CD4-positive, alpha-beta memory T cell (primary cell): ENCODE measurements at places on chromosomes 12 and 14.

DNA sequence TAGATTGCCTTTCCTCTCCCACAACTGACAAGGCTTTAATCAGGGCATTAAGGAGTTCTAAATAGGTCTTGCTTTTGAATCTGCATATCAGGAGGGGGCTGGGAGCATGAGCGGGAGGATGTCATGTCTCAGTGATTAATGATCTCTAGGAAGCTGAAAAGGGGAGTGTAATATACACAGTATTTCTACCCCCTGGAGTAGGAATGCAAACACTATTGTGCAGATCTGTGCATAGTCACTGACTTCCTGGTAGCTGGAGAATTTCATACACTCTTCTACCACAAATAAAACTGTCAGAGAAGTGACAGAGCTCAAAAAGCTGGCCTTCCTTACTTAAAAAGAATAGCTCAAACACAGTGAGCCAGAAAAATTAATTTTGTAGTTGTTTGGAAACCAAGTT lies 65.8 kb downstream of the RIC8B start:
- no peak overlapping the region for H3K4me3 ChIP-seq
- H3K4me1 ChIP-seq, result peaks cover 17% of the 10 kb centered on the region
- no peaks in the 10 kb centered on the region for H3K27me3 ChIP-seq
- DNase-seq, result no peak

DNA sequence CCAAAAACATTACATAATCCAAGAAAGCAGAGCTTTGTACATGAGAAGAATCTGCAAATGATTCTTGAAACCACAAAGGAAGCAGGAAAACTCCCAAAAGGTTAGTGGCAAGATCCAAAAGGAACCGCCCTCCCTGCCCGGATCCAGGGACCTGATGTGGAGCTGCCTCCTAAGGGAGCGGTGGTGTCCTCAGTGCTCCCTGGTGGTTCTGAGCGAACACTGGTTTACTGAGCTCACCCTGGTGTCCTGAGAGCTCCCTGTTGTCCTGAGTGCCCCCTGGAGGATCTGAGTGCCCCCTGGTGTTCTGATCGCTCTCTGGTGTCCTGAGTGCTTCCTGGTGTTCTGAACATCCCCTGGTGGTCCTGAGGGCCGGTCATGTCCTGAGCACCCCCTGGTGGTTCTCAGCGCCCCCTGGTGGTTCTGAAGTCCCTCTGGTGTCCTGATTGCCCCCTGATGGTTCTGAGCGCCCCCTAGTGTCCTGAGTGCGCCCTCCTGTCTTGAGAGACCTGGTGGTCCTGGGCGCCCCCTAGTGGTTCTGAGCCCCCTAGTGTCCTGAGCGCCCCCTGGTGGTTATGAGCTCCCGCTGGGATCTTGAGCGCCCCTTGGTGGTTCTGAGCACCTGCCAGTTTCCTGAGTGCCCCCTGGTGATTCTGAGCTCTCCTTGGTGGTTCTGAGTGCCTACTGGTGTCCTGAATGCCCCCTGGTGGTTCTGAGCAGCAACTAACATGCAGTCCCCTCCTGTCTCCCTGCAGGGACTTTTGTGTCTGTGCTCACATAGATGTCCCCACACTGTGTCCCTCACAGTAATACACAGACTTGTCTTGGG lies 891.1 kb downstream of the TMEM121 start:
- no peaks in the 10 kb centered on the region for H3K27me3 ChIP-seq
- no peaks in the 10 kb centered on the region for H3K4me1 ChIP-seq
- H3K36me3 ChIP-seq, result no peaks in the 10 kb centered on the region

GRCh38 chr12:24121911-24122310 lies 172.4 kb upstream of the SOX5 start:
- no peaks in the 10 kb centered on the region for H3K36me3 ChIP-seq
- no peak for DNase-seq
- H3K27me3 ChIP-seq, result no peaks in the 10 kb centered on the region
- H3K4me3 ChIP-seq, result no peak overlapping the region
- H3K27ac ChIP-seq, result no peak overlapping the region

GRCh38 chr12:9779209-9779608 lies 18.5 kb upstream of the CD69 start:
- no peak for DNase-seq
- no peak overlapping the region for H3K27ac ChIP-seq
- no peak overlapping the region for H3K4me3 ChIP-seq
- peaks cover 45% of the 10 kb centered on the region for H3K4me1 ChIP-seq

GRCh38 chr14:63428486-63428885 lies 109.8 kb upstream of the GPHB5 start:
- no peak overlapping the region for H3K27ac ChIP-seq
- DNase-seq, result no peak
- H3K4me3 ChIP-seq, result no peak overlapping the region
- H3K27me3 ChIP-seq, result no peaks in the 10 kb centered on the region
- no peaks in the 10 kb centered on the region for H3K4me1 ChIP-seq
- no peaks in the 10 kb centered on the region for H3K36me3 ChIP-seq

DNA sequence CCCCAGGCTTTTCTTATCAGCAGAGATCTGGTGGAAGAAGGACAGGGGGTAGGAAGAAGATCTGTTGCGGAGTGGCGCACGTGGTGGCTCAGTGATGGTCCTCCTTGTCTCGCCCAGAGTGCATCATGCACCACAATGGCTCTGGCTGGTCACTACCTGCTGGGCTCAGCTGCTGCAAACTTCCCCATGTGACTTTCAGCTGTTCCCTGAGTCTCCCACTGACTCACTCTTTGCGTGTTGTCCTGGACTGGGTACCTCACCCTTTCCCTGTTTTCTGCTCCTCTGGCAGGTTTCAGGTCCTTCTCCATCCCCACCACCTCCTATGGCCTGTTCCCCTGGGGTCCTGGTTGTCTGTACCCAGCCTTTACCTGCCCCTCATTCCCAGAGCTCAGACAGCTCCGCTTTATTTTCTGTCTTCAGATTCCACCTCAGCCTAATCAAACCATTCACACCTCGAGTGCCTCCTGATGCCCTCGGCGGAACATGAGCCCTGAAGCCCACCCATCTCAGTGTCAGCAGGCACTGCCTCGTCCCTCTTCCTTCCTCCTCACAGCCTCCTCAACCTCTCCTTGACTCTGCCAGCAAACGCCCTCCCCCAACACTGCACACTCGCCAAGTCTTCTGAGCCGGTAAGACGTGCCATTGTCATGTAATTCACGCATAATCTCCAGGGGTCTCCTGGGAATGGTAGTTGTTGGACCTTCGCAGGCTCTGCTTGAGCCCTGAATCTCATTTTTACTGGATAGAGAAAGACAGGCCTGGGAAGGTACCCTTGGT lies 1.8 kb downstream of the C1R start:
- no peaks in the 10 kb centered on the region for H3K27me3 ChIP-seq
- H3K4me1 ChIP-seq, result peaks cover 15% of the 10 kb centered on the region
- no peaks in the 10 kb centered on the region for H3K36me3 ChIP-seq
- DNase-seq, result no peak
- H3K27ac ChIP-seq, result no peak overlapping the region

- H3K27me3 ChIP-seq, result no peaks in the 10 kb centered on the region
- DNase-seq, result no peak
- H3K36me3 ChIP-seq, result no peaks in the 10 kb centered on the region
- no peak overlapping the region for H3K4me3 ChIP-seq
- no peaks in the 10 kb centered on the region for H3K4me1 ChIP-seq
- no peak overlapping the region for H3K27ac ChIP-seq
Observed at GRCh38 chr12:113439606-113440030, 17.4 kb downstream of the SDSL start.

- no peak overlapping the region for H3K27ac ChIP-seq
- DNase-seq, result no peak
- H3K4me1 ChIP-seq, result no peaks in the 10 kb centered on the region
Observed at GRCh38 chr14:34356264-34356654, 105.8 kb downstream of the SPTSSA start.

DNA sequence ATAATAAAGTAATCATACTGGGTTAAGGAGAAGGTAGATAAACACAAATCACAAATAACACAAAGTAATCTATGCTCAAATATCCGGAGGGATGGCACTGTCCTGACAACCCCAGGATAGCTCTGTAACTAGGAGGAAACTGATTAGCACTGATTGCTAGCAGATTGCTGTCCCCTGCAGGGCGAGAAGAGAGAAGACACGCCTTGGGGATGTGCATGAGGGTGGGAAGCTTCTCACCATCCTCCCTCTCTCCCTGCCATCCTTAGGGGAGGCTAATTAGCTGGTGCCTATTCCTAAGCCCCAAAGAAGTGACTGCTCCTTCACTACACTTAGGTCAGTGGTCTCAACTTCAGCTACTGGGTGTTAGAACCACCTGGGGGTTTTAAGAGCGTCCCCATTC lies 27.0 kb upstream of the TMEM260 start:
- H3K4me1 ChIP-seq, result no peaks in the 10 kb centered on the region
- H3K27ac ChIP-seq, result no peak overlapping the region
- H3K4me3 ChIP-seq, result no peak overlapping the region
- no peaks in the 10 kb centered on the region for H3K27me3 ChIP-seq
- no peak for DNase-seq
